ENCODE measurements at places on chromosomes 2 and 18.

- no peak for DNase-seq
Observed at GRCh38 chr2:217797661-217798069, 205.1 kb downstream of the TNS1 start.

- DNase-seq: no peak
Observed at GRCh38 chr2:77161009-77161408, 361.2 kb downstream of the LRRTM4 start.

DNA sequence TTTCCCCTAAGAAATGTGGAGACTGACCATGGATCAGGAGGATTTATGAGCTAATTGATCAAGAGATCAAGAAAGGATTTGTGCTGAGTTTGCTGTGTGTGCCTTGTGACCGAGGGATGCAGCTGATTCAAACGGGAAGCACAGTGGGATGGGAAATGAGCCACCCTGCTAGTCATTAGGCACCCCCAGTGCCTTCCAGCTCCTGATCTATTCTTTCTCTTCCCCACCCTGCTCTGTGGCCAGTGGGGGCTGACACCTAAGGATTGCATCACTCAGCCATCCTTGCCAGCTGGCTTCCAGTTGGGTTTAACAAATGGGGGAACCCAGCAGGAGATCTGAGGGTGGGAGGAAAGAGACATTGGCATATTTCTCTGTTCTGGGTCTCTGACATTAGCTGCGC is 132.2 kb upstream of the CXCR4 start:
- no peak for DNase-seq

DNA sequence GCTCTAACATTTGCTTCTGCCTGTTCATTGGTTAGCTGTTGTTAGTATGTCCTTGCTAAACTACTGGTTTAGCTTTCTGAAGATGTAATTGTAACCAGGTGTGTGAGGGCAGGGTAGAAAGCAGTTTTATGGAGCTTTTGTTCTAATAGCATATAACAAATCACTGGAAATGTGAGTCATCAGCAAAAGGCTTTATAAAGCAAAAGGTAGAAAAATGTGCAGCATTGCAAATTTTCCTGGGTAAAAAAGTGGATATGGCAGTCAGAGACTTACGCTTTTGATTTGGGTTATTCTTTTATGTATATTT is 85.3 kb downstream of the ZNF407 start:
- DNase-seq: no peak

- DNase-seq: peak; percentile 97
Observed at GRCh38 chr2:240560480-240561324, 545 bp downstream of the DUSP28 start.

DNA sequence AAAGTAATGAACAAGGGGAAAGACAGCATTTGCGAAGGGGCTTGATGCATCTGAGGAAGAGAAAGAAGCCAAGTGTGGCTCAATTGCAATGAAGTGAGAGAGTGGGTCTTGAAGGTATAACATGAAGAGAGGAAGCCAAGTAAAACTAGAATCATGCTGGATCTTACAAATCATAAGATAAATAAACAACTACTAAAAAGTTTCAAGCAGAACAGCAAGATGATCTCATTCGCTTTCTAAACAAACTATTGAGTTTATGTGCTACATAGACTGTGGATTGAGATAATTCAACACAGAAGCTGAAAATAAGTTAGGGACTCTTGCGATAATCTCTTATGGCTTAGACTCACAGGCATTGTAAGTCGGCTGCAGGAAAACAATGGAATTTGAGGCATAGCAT is 1310.5 kb upstream of the NRXN1 start:
- no peak for DNase-seq

- DNase-seq: no peak
Observed at GRCh38 chr2:29573612-29574011, 347.8 kb downstream of the ALK start.

GRCh38 chr2:55419233-55419678 is 400 bp downstream of the CCDC88A start:
- peak; percentile 29 for DNase-seq

- DNase-seq: no peak
Observed at GRCh38 chr2:16044946-16045456, 104.7 kb downstream of the MYCN start.

- DNase-seq: no peak
Observed at GRCh38 chr18:54529444-54529843, 61.6 kb upstream of the DYNAP start.

- peak; percentile 30 for DNase-seq
Observed at GRCh38 chr18:24811950-24812681, 351.7 kb downstream of the HRH4 start.

DNA sequence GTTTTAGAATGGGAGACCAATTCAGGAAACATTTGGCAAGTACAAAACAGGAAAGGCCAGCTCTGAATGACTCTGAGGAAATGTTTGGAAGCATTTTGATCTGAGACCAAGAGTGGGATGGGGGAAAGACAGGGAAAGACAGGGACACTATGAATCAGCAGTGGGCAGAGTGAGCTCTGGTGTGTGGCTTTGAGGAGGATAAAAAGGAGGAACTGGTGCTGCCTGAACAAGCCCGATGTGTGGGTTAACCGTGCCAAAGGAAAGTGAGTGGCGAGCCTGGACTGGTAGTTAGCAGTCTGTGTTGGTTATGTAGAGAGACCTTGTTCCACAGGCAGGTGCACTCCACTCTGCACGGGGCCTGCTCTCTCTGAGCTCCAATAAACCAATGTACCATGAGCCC is 5.3 kb downstream of the MFSD6 start:
- no peak for DNase-seq

DNA sequence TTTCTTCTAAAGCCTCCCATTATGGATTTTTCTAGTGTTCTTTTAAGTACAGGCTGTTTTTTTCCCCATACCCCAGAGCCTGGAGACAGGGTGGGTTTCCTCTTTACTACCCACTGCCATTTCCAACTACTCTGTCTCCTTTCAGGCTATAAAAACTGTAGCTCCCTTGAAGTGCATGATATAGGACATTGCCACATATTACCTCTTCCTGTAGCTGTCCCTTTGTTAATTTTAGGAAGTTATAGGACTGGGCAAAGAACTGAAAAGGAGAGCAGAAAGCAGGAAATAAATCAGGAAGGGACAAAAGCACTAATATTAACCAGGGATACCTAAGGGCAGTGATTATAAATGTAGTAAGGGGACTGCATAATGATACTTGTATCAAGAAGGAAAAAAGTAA is 54.1 kb downstream of the VIL1 start:
- no peak for DNase-seq

GRCh38 chr2:67256892-67257291 is 140.2 kb upstream of the ETAA1 start:
- DNase-seq: no peak

- no peak for DNase-seq
Observed at GRCh38 chr2:150880986-150881385, 380.7 kb downstream of the RBM43 start.

DNA sequence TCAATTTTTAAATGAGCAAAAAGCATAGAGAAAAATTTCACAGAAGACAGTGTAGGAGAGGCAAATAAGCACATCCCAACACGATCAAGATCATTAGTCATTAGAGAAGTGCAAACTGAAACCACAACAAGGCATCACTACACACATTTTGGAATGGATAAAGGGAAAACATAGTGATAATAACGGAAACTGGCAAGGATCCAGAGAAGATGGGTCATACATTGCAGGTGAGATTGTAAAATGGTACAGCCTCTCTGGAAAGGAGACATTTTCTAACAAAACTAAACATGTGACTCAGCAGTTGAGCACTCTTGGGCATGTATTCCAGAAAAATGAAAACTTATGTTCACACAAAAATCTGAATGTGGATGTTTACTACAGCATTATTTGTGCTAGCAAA is 98.3 kb upstream of the TMEM17 start:
- DNase-seq: no peak

DNA sequence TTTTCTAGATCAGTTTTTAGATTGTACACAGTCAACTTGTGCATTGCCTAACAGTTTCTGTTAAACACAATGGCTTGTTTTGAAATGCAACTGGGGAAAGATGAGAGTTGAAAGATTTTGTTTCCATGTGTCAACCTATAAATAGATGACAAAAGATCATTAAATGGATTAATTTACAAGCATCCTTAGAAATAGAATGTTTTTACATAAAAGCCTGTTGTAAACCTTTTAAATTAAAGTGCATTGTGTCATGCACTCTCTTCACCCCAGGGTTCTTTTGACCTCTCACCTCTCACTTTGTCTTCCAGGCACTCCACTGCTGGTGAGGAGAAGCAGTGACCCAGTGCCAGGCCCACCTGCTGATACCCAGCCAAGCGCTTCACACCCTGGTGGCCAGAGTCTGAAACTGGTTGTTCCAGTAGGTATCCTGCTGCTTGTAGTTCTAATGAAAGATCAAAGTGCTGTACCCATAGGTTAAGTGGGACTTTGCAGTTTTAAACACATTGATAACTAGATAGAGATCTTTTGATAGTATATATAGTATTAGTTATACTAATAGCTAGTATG is 502.1 kb downstream of the PARD3B start:
- no peak for DNase-seq

GRCh38 chr2:16287281-16287680 is 346.9 kb downstream of the MYCN start:
- no peak for DNase-seq

DNA sequence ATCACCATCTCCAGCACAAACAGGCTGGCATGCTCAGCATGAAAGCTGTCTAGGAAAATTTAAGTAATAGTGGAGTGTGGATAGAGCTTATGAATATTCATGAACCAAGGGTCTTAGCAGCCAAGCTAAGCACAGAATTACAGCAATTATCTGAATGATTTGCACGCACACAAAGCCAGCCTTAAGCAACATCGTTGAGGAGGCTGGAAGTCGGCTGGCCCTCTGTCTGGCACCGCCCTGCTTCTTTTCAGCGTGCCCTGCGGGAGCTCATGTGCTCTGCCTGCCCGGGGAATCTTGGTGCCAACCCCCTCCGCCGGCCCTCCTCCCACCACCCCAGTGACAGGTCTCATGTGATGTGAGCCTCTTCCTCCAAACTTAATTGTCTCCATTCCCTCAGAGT is 540.1 kb downstream of the CMPK2 start:
- DNase-seq: no peak

DNA sequence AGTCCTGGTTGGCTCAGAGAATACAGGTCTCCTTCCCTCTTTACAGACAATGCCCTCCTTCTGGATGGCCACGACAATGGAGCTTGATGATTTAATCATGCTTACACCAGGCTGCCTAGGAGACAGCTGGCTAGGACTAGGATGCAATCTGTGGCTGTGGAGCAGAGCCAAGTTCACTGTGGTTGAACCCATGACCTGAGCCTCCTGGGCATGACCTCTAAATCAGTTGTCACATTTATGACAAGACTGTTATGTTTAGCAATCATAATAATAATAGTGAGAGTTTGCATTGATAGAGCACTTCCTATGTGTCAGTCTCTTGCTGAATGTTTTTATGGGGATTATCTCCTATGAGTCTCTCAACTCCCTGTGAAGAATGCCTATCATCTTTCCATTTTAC is 244.1 kb downstream of the ICOS start:
- DNase-seq: no peak

DNA sequence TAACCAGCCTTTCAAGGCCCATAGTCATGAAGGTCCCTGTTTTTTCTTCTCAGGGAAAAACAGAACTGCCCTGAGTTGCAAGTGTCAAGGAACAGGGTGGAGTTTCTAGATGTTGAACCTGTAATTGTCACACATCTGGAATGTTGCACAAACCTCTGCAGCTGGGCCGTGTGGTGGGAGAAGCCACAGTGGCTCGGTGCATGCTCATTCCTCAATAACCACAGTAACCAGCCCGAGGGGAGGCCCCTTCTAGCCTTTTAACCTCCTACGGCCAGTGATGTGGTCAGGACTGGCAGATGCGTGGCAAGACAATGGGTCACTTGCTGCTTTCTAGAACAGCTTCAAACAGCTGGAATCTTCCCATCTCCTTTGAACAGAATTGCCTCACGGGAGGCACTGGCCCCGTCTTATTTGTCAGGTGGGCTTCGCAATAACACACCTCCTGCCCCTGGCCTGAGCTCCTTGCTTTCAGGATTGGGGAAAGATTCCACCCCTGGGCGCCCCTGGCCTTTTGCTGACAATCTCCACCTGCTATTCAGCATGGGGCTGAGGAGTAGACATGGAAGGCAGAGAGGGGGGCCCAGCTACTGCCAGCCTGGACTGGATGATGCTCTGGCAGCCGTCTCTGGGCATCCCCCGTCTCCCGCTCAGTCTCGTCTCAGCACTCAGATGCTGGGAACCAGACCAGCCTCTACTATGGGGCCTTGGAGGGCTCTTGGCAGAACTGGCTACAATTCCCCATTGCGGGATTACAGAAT is 102.9 kb downstream of the KLHL29 start:
- DNase-seq: no peak

DNA sequence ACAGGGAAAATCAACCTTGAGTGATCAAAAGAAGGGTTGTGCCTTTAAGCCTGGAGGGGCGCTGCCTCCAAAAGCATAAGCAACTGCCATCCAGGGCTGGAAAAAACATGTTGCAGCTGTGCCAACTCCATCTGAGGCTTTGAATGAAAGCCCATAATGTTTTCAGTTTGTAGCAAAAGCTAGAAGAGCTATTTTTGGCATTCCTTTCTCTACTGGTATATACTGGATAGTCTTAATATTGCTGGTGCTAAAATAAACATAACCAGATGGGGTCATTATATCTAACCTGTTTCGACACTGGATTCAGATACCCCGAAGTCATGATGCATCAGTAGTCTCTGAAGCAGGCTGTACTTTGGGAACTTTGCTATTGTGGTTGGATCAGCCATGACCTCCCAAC is 25.1 kb downstream of the ANXA4 start:
- DNase-seq: peak; percentile 74

DNA sequence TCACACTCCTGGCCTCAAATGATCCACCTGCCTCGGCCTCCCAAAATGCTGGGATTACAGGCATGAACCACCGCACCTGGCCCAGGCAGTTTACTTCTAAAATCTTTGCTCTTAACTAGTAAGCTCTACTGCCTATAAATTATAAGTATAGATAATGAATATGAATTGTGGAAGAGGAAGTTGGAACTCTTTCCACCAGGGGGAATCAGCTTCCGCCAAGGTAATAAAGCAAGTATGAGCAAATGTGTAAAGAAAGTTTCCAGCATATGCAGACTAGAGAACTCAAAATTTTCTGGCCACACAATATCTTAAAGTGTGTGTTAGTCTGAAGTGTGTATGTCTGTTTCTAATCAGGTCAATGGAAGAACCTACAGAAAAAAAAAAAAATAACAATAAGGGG is 68.1 kb downstream of the RMDN2 start:
- DNase-seq: peak; percentile 38

DNA sequence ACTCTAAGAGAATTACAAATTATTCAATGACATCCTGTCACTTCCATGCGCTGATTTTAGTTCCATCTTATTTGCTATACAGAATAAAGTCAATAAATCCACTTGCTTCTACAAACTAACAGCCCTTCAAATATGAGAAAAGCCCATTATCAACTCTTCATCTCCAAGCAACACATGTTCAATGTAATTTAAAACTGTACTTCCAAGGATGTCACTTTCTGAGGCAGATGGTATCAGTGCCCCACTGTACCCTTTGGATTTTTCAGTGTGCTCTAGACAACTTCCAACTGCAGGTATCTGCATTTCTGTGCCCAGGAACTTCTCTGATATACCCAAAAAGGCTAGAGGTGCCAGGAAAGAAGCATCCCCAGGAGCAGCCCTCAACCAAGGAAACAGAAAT is 87.6 kb downstream of the SMAD2 start:
- DNase-seq: no peak

- DNase-seq: no peak
Observed at GRCh38 chr2:101415884-101416283, 28.6 kb upstream of the CREG2 start.

GRCh38 chr2:158489366-158490112 is 32.8 kb downstream of the PKP4 start:
- DNase-seq: no peak

Measured in skin of body (tissue), 3 donors.